ENCODE measurements at places on chromosomes 4 and X.

DNA sequence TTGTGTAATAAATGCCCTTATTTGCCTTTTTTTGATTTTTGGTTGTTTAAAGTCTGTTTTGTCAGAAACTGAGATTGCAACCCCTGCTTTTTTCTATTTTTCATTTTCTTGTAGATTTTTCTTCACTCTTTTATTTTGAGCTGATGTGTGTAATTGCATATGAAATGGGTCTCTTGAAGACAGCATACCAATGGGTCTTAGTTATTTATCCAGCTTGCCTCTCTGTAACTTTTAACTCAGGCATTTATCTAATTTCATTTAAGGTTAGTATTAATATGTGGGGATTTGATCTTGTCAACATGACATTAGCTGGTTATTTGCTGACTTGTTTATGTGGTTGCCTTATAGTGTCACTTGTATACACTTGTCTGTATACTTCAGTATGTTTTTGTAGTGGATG lies 378.0 kb downstream of the CPXCR1 start:
- DNase-seq, result no peak

DNA sequence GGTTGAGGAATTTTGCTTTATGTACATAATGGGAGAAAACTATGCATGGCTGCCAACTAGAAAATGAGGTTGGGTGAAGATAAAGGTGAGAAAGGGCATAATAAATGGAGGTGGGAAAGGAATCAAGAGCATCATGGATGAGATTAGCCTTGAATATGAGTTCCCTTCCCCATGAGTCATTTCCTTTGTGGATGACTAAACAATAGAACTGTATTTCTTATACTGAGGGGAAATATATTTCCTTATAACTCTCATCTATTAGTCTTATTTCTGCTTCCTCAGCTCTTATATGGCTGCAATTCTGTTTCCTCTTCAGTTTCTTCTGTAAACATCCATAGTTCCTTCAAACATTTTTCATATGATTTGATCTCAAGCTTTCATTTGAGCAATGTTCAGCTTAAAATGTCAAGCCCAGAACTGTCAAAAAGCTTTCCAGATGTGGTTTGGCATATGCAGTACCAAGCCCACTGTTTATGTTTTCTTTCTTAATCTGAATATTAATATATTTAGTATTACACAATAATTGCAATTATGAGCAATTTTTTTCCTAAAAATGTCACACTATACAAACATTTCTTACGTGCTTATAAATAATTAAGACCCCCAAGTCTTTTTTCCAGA lies 100.7 kb upstream of the GRPR start:
- no peak for DNase-seq

DNA sequence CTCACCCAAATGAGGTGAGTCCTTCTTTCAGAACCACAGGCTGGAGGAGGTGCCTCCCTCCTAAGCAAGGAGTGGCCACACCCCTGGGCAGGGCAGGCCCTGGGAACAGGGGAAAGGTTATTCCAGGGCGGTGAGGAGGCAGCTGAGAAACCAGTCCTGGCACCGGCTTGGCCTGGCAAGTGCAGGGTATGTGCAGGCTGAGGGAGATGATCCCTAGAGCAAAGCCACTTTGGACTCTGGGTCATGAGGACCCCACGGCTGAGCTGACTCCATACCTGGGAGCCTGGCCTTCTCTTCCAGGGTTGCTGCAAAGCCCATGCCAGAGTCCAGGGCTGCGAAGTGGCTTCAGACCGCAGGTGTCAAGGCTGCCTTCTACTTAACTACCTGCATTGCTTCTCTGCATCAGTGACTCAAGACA lies 49.5 kb upstream of the HELT start:
- no peak for DNase-seq

- no peak for DNase-seq
These were observed 547 bp upstream of the CLGN start for GRCh38 chr4:140427919-140428471.

DNA sequence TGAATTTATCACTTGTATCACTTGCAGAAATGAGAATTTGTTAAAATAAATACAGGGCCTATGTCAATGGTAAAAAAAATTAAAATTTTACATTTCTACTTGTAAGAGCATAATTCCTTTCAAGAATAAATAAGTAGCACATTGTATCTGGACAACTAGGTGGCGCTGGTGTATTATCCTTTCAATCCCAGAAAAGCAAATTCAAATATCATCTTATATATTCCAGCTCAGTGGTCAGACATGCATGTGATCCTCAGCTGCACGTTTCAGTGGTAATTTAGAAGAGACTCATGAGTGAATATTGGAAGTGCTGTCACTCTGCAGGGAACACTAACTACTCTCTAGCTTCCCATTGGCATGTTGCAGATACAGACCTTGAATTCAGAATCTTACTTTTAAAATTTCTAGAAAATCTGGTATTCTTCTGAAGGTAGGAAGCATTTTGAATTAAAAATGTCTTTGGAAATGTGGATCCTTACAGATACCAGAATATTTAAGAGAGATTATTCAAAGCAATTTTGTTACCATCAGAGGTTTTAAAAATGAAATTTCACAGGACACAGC lies 1414.7 kb upstream of the TENM3 start:
- no peak for DNase-seq

DNA sequence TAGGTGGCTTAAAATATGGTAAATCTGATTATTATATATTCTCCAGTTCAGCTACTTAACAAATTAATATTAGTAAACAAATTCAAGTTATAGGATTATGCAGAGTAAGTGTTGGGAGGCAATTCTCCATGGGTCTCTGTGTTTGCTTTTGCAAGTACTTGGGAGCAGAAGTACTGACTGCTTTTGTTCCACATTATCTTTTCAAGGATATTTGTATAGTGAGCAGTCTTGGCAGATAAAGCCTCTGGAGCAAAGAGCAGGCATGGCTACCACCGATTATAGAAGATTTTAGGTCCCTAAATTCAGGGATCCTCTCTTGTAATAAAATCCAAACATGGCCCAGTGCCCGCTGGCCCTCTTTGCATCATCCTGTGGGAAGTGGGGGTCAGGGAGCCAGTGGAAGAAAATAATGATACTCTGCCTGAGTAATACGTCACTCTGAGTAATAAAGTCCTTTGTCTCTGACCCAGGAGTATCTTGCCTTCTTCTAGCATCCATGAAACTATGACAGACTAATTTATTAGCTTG lies 23.2 kb downstream of the NDNF start:
- no peak for DNase-seq

DNA sequence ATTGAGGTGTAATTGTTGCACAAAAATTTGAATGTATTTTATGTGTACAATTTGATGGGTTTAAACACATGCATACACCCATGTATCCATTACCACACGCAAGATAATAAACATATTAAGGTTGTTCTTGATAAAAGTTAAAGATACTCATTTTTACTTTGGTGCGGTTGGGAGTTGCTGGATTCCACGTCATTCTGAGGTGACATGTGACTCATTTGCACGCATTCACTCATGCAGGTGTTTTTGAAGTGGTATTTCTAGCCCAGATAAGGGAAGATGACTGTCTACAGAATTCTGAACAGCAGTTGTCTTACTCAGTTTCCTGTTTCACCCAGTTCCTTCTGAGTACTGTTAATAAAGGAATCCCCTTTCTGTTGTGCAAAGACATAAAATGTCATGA lies 142.0 kb downstream of the RTL3 start:
- no peak for DNase-seq

DNA sequence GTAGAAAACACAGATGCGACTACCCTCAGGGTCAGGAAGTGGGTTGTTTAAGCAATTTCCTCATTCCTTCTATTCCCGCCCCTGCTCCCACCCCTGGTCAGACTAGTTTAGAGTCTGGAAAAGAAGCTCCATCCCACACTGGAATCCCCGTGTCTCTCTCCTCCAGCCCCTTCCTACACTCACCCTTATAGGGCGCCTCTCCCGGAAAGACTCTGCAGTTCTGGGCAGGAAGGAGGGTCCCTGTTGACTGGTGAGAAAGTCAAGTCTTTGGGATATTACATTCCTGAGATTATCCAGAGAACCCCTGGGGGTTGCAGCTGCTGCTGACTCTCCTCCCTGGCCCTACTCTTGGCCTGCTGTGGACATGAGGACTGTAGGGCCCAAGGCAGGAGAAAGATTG lies 11.9 kb downstream of the STARD8 start:
- DNase-seq, result no peak

DNA sequence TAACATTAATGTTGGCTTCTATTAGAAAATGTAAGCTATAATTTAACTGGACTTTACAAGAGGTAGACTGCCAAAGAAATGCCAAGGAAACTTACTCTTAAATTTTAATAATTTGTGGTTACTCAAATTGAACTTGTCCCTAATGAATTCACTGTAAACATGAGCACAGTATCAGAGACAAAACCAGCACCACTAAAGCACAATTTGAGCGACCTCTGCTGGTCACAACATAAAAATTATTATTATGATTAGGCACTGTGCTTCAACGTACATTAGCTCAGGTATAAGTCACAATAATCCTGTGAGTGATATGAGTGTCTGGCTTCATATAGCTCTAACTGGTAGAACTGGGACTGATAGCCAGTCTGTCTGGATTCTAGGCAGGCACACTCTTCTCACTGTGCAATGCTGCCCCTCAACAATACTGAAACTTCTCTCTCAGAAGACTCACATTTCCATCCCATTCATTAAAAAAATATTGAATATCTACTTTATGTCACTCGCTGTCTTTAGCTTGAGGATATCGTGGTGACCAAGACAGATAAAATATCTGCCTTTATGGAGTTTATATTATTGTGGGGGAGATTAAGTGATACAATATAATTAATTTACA lies 8.0 kb downstream of the NUDT6 start:
- DNase-seq, result no peak

- DNase-seq, result no peak
These were observed 63.7 kb downstream of the MAML3 start for GRCh38 chr4:140090215-140090731.

- no peak for DNase-seq
These were observed 184.9 kb upstream of the WDFY3 start for GRCh38 chr4:85151371-85151770.

GRCh38 chrX:36867143-36867542 lies 141.0 kb upstream of the FAM47C start:
- no peak for DNase-seq

DNA sequence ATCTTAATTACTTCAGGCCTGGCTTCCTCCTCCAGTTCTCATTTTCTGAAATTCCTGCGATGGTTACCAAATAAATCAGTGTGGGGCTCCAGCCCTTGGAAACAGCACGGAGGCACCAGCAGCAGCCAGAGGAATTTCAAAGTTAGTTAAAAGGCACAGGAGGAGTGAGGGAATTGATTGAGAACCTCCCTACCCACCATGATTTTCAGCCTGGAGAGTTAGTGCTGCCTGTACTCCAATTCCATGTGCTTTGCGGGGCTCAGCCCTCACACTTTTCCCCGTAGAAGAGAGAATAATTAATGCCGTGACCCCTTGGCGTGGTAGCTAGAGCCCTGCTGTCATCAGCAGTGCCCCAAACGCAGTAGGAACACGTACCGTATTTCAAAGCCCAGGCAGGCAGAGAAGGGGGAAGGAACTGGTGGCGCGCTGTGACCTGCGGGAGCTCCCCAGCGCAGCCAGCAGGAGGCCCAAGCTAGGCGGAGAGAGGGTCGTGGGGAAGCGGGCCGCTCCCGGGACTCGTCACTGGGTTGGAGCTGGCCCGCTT lies 84.0 kb upstream of the IGFBP7 start:
- DNase-seq, result no peak

- DNase-seq, result no peak
These were observed 58.0 kb upstream of the PGRMC2 start for GRCh38 chr4:128345650-128346049.

DNA sequence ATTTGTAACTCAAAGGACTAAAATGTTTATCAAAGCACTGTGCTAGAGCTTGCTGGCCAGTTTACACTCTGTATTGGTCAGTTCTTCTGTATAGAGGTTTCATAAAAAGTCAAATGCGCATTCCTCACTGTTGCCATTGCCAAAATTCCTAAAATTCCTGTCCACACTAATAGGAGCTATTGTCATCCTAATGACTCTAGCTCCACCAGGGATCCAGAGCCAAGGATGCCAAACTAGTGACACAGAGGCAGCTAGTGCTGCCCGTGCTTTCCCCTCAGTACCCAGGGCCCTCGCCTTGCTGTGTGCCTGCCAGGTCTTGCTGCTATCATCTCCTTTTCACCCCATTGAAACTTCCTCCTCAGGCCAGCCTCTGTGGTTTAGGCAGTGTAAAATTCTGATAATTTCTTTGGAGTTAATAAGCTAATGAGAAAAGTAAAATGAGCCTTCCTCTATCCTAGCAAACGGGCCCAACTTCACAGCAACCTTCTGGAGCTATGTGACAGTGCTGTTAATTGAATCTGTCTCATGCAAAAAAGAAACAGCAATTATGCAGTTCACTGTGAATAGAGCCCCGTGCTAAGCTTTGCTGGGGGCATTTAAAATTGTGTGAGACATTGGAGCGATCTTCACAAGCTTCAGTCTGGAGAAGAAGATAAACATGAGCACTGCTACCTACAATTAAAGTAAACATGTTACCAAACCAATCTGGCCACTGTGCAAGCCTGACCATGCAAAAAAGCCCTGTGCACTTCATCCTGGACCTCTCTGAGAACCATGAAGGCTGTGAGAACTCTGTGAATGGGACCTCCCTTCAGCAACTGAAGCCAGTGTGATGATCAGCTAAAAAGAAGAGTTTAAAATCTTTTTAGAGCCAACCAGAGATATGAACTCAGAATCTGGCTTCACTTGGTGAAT lies 43.1 kb upstream of the FGF2 start:
- DNase-seq, result peak; percentile 3

DNA sequence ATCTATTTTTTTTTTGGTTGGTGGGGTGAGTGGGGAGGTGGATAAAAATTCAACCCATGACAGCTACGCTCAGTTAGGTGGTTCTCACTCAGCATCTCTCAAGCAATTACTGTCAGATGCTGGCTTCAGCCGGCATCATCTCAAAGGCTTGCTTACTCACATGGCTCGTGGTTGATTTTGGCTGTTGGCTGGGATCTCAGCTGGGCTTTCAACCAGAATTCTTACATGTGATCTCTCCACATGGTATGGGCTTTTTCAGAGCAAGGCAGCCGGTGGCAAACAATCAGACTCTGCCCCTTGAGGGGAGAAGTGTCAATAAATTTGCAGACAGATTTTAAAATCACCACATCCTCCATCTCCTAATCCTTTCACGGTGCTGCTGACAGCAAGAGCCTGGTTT lies 47.2 kb downstream of the SLC34A2 start:
- peak; percentile 89 for DNase-seq

DNA sequence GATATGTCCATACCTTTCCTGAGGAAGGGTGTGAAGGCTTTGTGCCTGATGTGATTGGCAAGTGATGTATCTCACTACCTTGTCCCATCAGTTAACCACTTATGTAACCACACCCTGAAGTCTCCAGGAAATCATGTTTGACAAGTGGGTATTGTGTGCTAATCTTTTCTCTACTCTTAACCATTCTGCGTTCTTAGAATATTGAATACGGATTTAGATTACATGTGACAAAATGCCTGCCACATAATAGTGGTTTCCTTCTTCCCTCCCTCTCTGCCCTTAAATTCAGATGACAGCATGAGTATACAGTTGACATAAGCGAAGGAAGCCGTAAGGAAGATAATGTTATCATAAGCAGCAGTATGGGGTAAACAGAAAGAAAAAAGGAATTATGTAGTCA lies 108.4 kb downstream of the KLHL8 start:
- no peak for DNase-seq

- DNase-seq, result no peak
These were observed 10.0 kb downstream of the AWAT2 start for GRCh38 chrX:70039758-70040157.

- no peak for DNase-seq
These were observed 15.4 kb downstream of the TSPAN5 start for GRCh38 chr4:98642991-98643426.

- no peak for DNase-seq
These were observed 870.2 kb downstream of the C4orf33 start for GRCh38 chr4:129966175-129966574.

GRCh38 chr4:8730681-8731080 lies 138.1 kb downstream of the CPZ start:
- DNase-seq, result no peak

Measured in C1 segment of cervical spinal cord (tissue), 14 donors.